ENCODE measurements at places on chromosomes 12 and 14.

DNA sequence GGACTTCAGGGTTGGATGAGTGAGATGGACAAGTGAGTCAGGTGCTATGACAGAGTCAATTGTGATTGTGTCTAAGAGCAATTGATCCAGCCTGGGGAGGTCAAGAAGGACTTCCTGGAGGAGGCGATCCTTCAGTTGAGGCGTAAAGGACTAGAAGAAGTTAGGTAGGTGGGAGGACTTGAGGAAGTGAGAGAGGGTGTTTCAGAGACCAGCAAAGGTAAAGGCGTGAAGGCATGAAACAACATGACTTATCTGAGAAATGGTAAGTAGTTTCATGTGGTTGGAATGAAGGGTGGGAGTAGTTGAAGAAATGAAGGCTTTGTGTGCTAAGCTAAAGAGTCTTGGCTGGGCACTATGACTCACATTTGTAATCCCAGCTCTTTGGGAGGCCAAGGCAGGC lies 48.9 kb upstream of the PPP1CC start:
- DNase-seq = no peak

GRCh38 chr14:65620195-65620594 lies 207.7 kb downstream of the FUT8 start:
- no peak for DNase-seq

DNA sequence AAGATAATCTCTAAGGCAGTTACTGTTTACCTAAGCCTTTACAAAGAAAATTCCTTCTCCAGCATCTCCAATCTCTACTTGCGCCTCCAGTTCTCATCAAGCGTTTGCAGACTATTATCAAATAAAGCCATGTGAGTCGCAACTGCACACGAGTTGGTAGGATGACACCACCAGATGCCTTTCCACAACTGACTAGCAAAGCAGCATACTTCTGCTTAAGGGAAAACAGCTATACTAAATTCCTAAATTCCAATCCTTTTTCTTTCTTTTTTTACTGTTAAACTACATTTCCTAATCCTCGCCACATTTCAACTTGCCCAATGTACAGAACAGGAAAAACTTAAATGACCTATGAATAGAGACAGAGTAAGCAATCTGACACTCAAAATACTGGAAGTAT lies 166.7 kb downstream of the ITPR2 start:
- DNase-seq = no peak

DNA sequence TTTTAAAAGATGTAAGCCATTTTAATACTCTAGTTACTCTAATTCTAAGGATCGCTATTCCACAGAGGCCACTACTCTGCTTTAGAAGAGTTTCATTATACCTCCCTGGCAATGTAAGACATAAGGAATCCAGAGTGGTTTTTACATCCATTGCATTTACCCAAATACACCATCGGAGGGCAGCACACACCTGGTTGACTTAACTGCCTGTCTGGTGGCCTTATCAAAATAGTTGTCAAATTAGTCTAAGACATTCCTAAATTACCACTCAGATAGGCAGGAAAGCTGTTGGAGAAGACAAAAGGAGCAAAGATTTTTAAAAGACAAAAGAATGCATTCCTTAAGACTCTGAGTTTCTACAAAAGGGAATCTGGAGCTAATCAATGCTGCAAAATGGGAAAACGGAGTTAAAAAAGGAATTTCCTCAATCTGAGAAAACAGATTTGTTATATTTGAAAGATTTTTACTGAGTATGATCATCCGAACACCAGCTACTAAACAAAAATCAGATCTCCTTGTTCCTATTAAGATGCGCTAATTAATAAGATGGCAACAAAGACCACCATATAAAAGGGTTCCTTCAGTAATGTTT lies 33.8 kb upstream of the FGD4 start:
- peak; percentile 29 for DNase-seq

- DNase-seq = no peak
These were observed 68.5 kb upstream of the LGR5 start for GRCh38 chr12:71371122-71371521.

- DNase-seq = peak; percentile 76
These were observed 122.1 kb downstream of the PRKD1 start for GRCh38 chr14:29805415-29806123.

- DNase-seq = no peak
These were observed 6.4 kb upstream of the GAS2L3 start for GRCh38 chr12:100566887-100567637.
